Stimulated activated CD4-positive, alpha-beta T cell treated with anti-CD3 and anti-CD28 coated beads, Interleukin-4, amount 100 ng/mL, for 1 hour (primary cell): ENCODE measurements at places on chromosomes 7 and 10.

- no peak for DNase-seq
Measured at GRCh38 chr10:113294868-113295267, 258.0 kb upstream of the HABP2 start.

GRCh38 chr10:125557311-125557710 is 125.7 kb downstream of the TEX36 start:
- DNase-seq: no peak

GRCh38 chr10:125341611-125342010 is 181.2 kb upstream of the CTBP2 start:
- no peak for DNase-seq

- peak; percentile 71 for DNase-seq
Measured at GRCh38 chr10:102419269-102420180, 940 bp upstream of the PSD start.

DNA sequence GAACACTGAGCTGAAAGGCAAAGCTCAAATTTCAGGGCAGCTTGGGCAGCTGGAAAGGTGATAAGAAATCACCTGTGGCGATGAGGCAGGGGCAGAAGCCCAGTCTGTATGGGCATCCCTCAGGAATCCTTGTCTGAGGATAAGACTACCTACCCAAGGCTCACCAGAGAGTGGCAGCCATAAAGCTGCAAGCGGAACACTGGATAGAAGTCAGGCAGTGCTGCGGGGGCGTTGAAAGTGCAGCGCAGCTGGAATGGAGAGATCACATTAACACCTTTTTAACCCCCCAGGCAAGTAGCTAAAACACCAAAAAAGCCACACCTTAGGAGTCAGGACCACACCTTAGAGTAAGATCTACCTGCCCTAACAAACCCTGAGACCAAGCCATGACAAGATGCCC is 38.2 kb downstream of the ABCB5 start:
- no peak for DNase-seq

GRCh38 chr10:49176310-49177268 is 11.6 kb downstream of the TMEM273 start:
- DNase-seq: no peak

DNA sequence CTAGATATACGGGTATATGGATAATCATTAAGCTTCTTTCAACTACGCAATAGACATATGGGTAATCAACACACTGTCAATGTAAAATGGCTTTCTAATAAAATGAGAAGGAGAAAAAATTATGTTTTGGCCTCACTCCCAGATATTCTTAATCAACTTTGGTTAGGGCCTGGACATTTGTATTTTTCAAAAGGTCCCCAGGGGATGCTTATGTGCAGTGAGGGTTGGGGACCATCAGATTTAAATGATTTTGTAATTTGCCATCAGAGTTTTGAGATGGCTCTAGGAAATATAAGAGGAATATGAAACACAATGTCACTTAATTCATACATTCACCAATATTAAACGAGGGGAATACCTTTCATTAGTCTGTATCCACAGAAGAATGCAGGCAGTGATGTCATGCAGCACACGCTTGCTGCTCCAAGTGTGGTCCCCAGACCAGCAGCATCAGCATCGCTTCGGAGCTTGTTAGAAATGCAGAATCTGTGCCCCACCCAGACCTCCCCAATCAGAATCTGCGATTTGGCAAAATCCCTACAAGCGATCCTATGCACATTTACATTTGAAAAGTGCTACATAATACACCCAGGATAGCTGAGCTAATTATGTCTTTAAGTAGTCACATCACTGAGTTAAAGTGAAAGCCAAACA is 75.1 kb downstream of the INHBA start:
- no peak for DNase-seq

GRCh38 chr10:665579-666091 is 23.8 kb downstream of the DIP2C start:
- no peak for DNase-seq

DNA sequence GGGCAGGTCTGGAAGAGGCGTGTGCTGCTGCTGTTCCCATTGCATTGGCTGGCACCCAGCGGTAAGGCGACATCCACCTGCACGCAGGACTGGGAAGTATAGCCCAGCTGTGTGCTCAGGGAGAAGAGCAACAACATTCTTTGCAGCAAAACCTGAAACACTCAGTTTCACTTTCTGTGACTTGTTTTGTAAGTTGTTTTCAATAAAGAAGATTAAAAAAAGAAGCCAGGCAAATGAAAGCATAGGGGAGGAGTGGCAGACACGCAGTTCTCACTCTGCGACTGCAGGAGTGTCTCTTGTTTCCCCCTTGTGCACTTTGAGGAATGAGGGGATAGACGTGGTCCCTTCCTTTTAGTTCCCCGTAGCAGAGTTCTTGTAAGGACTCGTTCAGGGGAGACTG is 5.8 kb downstream of the FBH1 start:
- DNase-seq: no peak

GRCh38 chr10:113129117-113129516 is 179.1 kb downstream of the TCF7L2 start:
- no peak for DNase-seq

DNA sequence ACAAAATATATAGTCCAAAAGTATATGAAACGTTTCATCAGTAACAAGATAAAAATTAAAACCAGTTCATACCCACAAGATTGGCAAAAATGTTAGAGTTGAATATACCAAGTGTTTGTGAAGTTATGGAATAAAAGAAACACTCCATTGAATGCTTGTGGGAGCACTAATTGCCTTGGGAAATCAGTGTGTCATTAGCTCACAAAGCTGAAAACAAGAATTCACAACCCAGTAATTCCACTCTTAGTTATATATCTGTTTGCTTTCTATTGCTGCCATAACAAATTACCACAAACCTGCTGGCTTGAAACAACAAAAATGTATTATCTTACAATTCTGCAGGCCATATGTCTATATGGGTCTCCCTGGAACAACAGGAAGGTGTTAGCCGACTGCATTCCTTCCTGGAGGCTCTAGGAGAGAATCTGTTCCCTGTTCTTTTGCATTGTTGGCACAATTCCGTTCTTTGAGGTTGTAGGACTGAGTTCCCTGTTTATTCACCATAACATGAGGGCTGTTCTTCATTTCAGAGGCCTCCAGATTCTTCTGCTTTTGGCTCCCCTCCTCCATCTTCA is 45.7 kb downstream of the SEM1 start:
- no peak for DNase-seq

DNA sequence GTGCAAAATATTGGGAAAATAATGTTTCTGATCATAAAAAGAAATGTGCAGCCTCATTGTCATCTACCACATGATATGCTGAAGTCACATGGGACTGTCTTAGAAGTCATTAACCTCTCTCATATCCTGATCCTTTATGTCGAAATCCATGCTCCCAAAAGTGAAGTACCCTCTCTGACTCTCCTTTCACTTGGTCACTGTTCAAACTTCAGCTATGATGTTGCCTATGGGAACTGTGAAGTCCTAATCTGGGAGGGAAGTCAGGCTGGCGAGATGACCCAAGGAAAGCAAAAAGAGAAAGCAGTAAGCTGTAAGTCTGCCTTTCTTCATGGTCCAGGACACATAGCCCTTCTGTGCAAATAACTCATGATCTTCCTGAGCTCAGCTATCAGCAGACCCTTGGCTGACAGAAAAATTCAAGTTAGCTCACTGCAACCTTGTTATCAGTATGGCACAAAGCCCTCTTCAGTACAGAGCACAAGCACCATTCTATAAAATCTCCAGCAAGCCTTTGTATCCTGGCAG is 29.5 kb downstream of the WASL start:
- DNase-seq: no peak

DNA sequence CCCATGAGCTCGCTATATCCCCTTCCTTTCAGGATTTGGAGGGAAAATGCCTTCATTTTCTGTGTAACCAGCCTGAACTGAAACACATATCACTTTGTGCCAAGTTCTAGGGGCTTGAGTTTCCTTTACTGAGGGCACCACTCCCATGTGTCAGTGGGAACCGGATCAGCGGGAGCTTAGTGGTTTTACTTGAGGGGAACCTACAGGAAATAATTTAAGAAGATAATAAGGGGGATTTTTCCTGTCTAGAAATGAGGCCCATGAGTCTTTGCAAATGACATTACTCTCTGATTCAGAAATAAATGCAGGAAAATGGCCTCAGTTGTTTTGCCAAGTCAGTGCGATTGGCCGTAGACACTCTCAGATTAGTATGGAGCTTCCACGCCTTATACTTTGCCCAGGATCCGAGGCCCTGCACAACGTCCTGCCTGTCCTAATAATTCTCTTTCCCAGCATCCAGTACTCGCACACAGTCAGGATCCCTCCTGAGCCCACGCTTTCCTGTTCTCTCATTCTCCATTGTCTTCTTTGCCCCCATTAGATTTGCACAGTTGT is 86.4 kb upstream of the LYZL1 start:
- no peak for DNase-seq

- no peak for DNase-seq
Measured at GRCh38 chr7:5692845-5693278, 88.6 kb downstream of the RNF216 start.

DNA sequence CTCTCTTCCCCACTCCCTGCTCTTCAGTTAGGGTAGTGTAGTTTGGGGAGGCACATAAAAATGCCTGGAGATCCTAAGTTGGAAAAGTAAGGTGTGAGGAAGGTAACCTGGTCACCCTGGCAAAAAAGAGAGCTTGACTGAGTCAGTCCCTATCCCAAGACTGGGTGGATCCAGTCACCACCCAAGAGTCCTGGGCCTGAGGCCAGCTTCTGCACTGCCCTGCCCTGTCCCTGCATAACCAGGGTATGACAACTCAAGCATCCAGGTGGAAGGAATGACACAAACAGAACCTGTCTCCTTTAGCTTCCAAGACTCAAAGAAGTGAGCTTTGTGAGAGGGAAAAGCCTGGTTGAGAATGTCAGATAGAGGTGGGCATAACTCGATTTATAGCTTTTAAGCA is 26.9 kb upstream of the SORBS1 start:
- DNase-seq: no peak

DNA sequence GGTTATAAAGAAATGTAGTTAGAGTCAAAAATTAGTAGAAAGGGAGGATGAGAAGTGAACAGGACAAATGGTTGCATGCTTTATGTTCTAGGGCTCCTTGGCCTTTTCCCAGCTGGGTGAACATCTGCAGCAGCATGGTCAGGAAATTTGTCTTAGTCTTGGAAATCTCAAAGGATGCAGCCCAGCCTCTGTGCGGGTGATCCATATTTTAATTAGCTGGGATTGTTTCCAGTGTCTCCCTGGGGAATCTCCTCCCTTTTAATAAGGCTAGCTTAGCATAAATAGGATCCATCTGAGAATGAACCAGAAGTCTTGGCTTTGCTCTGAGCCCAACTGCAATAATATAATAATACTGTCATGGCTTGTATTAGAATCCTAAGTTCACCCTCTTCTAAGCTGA is 198.3 kb downstream of the PRKG1 start:
- no peak for DNase-seq

DNA sequence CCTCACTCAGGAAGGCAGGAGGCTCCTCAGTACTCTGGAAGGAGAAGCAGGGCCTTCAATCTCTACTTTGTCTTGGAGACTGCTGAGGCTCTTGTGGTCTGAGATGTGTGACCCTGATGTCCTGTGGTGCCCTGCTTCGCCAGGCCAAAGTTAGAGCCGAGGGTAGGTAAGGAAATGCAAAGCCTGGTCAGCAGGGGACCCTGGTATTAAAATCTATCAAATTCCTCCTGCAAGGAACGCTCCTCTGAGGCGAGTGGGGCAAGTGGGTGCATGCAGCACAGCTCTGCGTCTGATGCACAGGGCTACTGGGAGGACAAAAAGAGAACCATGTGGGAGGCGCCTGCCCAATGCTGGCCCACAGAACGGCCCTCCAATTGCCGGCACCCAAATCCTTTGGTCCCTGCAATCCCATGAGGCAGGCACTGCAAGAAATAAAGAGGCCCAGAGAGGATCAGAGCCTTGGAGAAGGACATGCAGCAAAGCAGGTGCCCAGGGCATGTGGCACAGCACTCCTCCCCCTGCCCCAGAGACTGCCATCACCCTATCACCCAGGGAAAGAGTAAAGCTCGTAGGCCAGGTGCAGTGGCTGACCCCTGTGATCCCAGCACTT is 23.1 kb upstream of the ZMIZ1 start:
- DNase-seq: no peak

- no peak for DNase-seq
Measured at GRCh38 chr7:30896783-30897637, 14.6 kb upstream of the AQP1 start.

DNA sequence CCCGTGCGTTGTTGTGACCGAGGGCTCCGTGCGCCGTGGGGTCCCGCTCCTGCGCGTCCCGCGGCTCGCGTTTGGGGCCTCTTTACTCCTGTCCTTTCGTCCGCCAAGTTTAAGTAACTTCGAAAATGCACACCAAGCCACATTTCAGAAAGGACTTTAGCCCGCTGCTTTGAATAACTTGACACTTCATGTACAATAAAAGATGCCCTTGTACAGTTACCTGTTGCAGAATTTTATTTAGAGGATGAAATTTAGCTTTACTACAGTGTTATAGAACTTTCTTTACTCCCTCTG is 459 bp downstream of the SUGCT start:
- DNase-seq: no peak

GRCh38 chr10:11005725-11006427 is 11.8 kb upstream of the CELF2 start:
- DNase-seq: no peak

GRCh38 chr10:13629116-13629515 is 42.4 kb downstream of the PRPF18 start:
- DNase-seq: no peak

DNA sequence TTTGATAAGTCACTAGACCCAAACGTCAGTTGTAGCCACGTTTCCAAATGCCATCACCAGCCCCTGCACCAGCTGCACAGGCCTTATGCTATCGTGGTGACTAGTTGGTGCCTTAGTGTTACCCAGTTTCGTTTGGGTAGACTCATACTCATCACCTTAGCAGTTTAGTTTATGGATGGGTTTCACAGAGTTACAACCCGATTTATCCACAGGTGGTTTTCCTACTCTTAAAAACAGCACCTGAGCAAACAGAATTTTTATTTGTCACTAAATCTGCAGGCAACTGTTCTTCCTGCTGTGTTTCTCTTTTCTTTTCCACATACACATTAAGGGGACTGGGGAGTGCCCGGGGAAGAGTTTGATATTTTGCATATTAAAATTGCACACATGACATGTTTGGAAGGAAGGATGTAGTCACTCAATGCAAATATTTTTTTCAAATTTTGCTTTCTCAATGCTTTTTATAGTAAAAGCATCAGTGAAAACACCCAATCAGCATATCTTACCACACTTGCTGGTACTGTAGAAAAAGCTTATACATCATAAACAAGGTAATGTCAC is 41.6 kb downstream of the PDSS1 start:
- DNase-seq: no peak

GRCh38 chr10:115022733-115023132 is 70.4 kb upstream of the ATRNL1 start:
- no peak for DNase-seq

GRCh38 chr7:140390034-140390433 is 8.3 kb downstream of the SLC37A3 start:
- no peak for DNase-seq

- no peak for DNase-seq
Measured at GRCh38 chr10:5645944-5646617, 20.3 kb downstream of the ASB13 start.

DNA sequence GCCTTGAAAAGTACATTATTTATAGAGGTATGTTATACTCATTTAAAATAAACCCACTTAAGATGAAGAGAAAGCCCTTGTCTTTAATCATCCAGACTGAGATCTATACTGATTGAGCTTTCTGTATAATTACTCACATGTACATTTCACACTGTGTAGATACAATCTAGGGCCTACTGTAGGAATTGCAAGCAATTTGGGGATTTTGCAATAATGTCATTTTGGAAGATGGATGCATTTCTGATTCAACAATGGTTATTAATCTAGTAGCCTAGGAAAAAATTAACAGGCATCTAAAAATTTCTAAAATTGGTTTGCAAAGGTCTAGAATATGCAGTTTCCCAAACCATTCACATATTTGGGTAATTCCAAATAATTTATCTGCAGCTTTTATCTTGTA is 132.2 kb downstream of the PDE1C start:
- DNase-seq: no peak
